ENCODE measurements at places on chromosomes 13 and 19.

GRCh38 chr13:40113643-40114304 lies 458.3 kb downstream of the COG6 start:
- no peak for DNase-seq

GRCh38 chr19:50741179-50741933 lies 18.2 kb downstream of the CLEC11A start:
- DNase-seq, result no peak

GRCh38 chr13:110561344-110562035 lies at the start of gene RAB20:
Gene RAB20 (minus strand): TSS chr13:110561722. CDS start chr13:110561519, 203 bp downstream.
- peak; percentile 87 for DNase-seq

- DNase-seq, result peak; percentile 66
Measured at GRCh38 chr13:24270639-24271141, 38.7 kb upstream of the C1QTNF9 start.

GRCh38 chr13:68927387-68928026 lies 1180.1 kb upstream of the ATXN8OS start:
- DNase-seq, result no peak

DNA sequence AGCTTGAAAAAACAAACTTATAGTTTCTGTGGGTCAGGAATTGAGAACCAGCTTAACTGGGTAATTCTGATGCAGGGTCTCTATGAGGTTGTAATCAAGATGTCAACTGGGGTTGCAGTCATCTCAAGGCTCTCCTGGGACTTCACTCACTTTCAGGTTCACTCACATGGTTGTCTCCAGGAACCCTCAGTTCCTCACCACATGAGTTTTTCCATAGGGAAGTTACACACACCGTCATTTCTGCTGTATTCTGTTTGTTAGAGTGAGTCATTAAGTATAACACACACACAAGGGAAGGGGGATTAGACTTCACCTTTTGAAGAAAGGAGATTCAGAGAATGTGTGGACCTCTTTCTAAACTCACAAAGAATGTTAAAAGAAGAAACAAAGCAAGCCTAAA lies 34.9 kb upstream of the MLNR start:
- DNase-seq, result no peak

- no peak for DNase-seq
Measured at GRCh38 chr13:45521297-45521696, 56.6 kb downstream of the COG3 start.
